ENCODE measurements at places on chromosomes 12 and 14. TPM values are rescaled to one million over a fixed set of nuclear protein-coding genes. Genes with fewer than 3 reads are reported as not detected.

DNA sequence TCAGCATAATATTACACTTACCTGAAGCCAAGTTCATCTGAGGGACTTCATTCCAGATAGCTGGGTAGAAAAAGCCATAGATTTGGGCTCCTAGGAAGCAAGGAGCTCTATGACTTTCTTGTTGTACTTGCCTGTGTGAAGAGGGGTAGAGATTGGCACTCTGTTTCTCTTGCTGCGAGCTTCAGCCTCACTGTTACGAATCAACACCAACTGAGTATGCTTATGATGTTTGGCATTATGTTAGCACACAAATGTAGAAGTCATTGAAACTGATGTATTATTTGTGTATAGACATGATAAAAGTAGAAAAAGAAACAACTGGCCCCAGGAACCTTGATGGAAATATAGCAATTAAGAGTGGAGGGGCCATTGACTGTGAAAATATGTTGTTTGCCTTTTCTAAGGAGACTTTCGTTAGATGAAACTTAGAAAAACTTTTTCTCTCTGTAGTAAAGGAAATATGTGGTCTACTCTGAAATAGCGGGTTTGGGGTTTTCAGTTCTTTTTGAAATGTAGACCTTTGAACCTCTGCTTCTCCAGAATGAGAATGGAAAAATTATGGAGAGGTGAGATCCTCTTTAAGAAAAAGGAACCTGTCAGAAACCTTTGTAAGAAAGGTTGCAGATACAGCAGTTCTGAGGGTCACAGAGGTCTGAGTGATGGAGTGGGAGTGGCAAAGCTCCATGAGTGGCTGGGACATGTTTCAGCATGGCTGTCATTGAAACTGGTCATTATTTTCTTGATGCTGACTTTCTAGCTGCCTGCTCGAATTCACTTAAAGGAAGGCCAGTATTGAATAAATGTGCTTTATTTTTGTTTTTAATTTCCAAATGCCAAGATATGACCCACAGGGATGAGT, 159.9 kb downstream of the GCH1 start:
- no peak for DNase-seq

The AQP6 gene
- not detected for total RNA-seq

The DACT1 gene
- 3.7 TPM for total RNA-seq

DNA sequence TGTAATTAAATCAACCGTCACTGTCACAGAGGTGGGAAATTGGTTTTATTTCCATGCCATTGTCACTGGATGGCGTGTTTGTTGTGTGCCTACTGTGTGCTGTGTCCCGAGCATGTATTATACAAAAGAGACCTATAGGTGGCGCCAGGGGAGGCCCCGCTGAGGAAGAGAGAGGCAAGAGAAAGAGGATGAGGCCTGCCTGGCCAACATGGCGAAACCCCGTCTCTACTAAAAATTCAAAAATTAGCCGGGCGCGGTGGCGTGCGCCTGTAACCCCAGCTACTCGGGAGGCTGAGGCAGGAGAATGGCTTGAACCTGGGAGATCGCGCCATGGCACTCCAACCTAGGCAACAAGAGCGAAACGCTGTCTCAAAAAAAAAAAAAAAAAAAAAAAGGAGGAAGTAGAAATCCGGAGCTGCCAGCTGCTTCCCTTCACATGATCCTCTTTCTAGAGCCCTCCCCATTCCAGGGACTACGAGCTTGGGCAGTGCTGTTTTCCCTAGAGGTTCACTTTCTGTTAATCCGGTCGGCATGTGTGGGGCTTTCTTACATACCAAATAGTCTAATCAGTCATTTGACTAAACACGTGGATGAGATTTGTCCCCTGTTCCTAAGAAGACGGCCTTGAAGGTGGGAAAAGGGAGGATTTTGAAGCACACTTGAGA, 6.4 kb upstream of the CCDC175 start:
- no peak for DNase-seq

DNA sequence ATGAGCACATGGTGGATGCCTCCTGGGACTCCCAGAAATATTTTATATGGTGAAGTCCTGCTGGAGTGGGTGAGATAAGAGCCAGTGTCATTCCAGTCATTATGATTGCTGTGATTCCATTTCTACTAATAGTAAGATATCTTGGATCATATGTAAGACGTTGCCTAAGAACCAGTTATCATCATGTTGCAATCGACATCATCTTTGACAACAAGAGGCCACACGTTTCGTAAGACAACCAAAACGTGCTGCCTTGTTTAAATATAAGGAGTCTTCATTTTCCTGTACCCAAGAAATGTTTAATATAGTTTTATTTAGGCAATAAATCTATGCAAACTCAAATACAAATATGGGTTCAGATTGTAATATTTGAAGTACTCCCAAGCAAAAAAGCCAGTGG, 58.4 kb downstream of the SPTSSA start:
- no peak for DNase-seq

The KCNJ8 gene
- total RNA-seq = 16.5 TPM

GRCh38 chr12:118354903-118355302, 17.8 kb downstream of the TAOK3 start:
- no peak for DNase-seq

GRCh38 chr14:99838639-99839134, 45.5 kb downstream of the EML1 start:
- no peak for DNase-seq

The PDE3A gene
- 8.0 TPM for total RNA-seq
